ENCODE measurements at places on chromosomes 2 and 18.

GRCh38 chr2:194346193-194346592 is 1310.8 kb upstream of the SLC39A10 start:
- no peak for DNase-seq

GRCh38 chr2:56047136-56047535 is 123.6 kb upstream of the EFEMP1 start:
- DNase-seq, result no peak

GRCh38 chr2:224173210-224173609 is 134.1 kb upstream of the SERPINE2 start:
- no peak for DNase-seq

- no peak for DNase-seq
Observed at GRCh38 chr2:96241227-96241626, 24.6 kb downstream of the TMEM127 start.

DNA sequence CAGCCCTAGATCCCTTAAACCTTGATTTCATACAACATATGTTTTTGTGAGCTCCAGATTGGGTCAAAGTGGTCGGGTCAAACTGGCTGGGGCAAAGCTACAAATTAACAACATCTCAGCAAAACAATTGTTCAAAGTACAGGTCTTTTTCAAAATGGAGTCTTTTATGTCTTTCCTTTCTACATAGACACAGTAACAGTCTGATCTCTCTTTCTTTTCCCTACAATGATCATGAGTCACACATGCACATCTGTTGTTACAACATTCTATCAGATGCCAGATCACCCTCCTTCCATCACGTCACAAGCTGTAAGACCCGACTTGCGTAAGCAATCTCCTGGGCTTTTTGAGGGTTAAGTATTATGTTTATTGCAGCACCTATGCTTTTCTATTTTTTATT is 55.1 kb downstream of the RHOB start:
- DNase-seq, result peak; percentile 94

- DNase-seq, result no peak
Observed at GRCh38 chr2:152518641-152519580, 183.9 kb downstream of the FMNL2 start.

DNA sequence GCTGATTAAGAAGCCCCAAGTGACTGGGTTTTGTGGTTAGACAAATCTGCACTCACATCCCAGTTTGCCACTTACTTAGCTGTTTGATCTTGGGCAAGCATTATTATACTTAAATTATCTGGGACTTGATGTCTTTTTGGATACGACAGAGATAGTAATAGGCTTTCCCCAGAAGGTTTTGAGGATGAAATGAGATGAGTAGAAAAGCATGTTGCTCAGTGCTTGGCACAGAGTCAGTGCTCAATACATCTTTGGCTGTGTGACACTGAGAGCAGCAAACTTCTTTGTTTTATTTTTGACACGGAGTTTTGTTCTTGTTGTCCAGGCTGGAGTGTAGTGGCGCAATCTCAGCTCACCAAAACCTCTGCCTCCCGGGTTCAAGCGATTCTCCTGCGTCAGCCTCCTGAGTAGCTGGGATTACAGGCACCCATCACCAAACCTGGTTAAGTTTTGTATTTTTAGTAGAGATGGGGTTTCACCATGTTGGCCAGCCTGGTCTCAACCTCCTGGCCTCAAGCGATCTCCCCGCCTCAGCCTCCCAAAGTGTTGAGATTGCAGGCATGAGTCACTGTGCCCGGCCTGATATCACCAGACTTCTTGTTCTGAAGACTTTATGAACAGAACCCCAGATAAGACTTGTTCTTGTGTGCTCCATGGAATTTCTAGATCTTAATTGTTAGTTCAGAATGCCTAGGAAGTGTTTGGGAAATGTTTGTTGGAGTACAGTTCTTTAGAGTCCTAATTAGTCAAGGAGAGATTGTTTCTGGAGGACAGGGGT is 521.2 kb downstream of the SLC4A3 start:
- no peak for DNase-seq

- no peak for DNase-seq
Observed at GRCh38 chr2:181300600-181301291, 156.4 kb upstream of the ITGA4 start.

DNA sequence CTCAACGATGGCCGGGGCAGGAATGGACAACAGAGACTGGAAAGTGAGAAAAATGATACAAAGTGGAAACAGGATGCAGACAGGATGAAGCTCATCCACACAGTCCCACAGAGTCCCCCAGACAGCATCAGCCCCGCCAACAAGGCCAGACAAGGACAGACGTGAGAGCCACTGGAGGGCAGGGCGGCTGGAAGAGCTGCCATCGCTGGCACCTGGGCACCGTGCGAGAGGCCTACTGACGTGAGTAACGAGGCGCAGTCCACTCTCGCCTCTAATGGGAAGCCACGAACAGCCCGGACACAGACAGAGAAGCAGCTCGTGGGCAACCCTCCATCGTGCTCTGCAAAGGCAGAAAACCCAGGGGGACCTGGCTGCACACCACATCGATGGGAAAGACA is 17.1 kb downstream of the HDAC4 start:
- no peak for DNase-seq

DNA sequence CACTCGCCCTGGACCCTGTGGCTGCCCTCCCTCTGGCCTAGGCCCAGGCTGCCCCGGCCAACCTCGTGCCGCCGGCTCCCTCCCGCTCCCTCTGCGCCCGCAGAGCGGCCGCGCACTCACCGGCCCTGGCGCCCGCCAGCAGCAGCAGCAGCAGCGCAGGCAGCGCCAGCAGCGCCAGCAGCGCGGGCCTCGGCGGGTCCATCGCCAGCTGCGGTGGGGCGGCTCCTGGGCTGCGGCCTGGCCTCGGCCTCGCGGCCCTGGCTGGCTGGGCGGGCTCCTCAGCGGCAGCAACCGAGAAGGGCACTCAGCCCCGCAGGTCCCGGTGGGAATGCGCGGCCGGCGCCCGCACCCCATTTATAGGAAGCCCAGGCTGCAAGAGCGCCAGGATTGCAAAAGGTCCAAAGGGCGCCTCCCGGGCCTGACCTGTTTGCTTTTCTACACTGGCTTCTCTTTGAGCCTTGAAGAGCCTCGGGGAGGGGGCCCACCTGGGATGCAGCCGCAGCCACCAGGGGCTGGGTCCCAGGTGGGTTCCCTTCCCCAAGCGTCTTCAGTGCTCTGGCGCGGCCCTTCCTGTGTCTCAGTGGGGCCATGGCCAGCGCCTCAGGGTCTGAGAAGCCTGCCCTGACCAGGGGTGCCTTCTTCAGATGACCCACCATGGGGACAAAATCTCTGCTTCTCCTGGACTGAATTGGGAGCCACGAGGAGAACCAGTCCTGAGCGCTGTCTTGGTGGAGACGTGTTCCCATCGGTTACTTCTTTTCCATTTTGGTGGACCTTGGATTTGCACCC is at the start of gene APOB:
Gene APOB, minus strand, starts transcription at position 330 of the 789 bp plus-strand sequence. Its CDS starts 128 bp downstream, at position 202.
- DNase-seq, result no peak

GRCh38 chr2:127170021-127170420 is 50.1 kb downstream of the CYP27C1 start:
- no peak for DNase-seq

DNA sequence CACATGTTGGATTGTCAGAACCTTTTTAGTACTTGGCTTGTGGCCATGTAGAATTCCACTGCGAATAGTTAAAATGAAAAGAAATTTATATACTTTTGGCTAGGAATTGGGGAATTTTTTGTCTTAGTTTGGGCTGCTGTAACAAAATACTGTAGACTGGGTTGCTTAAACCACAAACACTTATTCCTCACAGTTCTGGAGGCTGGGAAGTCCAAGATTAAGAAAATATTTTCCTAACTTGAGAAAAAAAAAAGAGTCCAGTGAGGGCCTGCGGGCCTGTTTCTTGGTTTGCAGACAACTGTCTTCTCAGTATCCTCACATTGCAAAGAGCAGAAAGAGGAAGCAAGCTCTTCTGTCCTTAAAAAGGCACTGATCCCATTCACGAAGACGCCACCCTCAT is 81.9 kb downstream of the CD226 start:
- no peak for DNase-seq

DNA sequence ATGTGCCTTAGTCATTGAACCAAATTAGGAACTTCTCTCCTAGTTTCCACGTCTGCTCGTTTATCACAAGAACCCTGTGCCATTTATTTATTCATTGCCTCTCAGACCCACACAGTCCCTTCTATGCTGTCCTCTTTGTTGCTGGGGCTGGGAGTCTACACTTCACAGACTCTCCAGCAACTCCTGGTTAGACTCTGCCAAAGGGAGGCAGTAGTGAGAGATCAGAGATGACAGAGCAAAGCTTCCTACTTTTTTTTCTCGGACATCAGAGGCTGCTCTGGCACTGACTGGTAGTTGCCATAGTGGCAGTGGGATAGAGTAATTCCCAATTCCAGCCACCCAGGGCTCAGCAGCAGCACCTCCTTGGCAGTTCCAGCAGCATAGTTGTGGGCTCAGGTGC is 277.5 kb downstream of the BCL11A start:
- DNase-seq, result no peak

GRCh38 chr2:40721595-40721994 is 269.7 kb upstream of the SLC8A1 start:
- DNase-seq, result no peak

DNA sequence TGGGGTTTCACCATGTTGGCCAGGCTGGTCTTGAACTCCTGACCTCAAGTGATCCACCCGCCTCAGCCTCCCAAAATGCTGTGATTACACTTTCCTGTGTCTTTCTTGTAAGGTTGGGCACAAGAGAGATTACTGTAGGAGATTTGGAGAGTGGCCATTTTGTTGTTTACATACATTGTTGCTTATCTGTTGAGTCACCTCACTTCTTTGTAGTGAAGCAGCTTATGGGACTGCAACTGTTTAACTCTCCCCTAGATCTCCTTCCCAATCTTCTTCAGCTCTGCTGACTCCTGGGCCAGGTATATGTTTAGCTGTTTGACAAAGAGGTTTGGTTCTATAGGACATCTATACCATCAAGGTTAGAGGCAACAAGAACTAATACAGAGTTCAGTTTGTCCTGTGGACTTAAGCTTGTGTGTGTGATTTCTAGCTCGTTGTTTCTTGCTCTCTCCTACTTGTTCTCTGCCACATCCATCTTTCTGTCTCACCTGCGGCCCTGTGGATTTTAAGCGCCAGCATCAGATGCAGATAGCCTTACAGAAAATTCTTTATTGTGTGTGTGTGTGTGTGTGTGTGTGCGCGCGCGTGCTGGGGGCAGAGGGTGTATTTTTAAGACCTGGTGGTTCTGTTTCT is 95.4 kb downstream of the HAUS1 start:
- DNase-seq, result peak; percentile 30

All from non-pigmented ciliary epithelial cell (primary cell).